Vagina (tissue), 2 donors: ENCODE measurements at places on chromosomes 1 and 21. TPM values are rescaled to one million over a fixed set of nuclear protein-coding genes. Genes with fewer than 3 reads are reported as not detected.
A peak's percentile ranks its signal among the peaks of the same experiment; 100 is the strongest.

PCP4 gene
- total RNA-seq = 174 TPM

DNA sequence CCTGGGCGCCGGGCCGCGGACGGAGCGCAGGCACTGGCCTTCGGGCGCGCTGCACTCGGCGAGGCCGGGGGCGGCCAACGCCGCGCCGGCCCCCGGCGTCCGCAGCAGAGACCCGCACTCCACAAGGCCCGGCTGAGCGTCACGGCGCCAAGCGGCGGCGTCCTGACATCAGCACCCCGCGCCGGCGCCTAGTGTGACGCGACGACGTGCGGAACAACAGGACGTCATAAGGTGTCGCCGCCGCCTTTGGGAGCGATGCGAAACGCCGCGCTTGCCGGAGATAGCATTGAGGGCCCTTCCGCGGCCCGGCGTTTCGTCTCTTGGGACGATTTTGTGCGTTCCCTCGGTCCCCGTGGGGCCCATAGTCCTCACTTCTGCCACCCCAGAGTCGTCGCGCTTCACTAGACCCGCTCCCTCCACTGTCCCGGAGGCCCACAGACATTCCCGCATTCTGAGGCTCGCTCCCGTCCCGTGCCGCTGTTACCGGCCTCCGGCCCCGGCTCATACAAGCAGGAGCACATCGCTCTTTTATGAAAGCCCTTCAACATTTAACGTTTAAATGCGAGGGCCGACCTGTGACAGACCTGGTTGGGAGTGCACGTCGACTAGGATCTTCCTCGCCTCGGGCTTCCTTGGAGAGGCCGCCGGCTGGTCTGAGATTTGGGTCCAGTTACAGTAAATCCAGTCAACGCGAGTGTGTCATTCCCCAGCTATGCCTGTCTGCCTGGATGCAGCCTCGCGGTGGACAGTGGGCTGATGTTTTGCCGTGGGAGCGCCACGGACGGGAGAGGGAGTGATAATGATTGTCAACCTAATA lies at the start of gene SSU72:
Gene SSU72 (minus strand): TSS at position 143 of the 817 bp plus-strand sequence. CDS start 306 bp downstream, outside the sequence.
- peak within 1 kb of the TSS; percentile 98 for H3K27ac ChIP-seq
- H3K36me3 ChIP-seq = no peaks in the 10 kb centered on the region
- H3K4me3 ChIP-seq = peak within 1 kb of the TSS; percentile 100
- H3K27me3 ChIP-seq = no peaks in the 10 kb centered on the region

DNA sequence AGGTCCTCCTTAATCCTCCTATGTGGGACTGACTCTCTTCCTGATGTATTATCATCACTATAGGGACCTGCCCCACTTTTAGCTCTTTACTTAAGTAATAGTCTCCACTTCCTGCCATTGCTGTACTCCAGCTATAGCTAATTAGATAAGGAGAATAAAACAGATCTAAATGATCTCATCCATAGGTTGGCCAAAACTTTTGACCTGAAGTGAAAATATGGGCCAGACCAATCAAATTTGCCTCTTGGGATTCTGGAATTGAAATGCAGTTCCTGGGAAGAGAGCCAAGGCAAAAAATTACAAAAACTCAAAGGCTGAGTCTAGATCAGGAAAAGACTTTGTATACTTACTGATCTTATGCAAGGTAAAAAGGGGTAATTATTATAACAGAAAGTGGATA lies 36.1 kb upstream of the PDE4B start:
- H3K27me3 ChIP-seq = no peaks in the 10 kb centered on the region
- no peak overlapping the region for H3K4me3 ChIP-seq
- no peaks in the 10 kb centered on the region for H3K4me1 ChIP-seq
- no peaks in the 10 kb centered on the region for H3K36me3 ChIP-seq
- H3K27ac ChIP-seq = no peak overlapping the region

DNA sequence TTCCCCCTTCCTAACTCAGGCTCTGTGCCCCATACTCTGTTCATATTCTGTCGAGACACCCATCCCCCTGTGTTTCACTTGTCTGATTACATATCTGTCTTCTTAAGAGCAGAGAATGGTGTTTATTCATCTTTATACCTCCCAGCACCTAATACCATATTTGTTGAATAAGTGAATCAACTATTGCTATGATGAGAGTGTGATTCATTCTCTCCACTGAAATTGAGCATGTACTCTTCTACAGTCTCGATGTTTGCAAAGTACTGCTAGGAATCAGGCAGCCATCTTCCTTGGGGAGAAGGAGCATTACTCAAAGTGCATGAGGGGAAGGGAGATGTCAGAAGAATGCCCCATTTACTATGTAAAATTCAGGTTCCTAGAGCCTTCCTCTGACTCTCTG lies 27.0 kb downstream of the TBX15 start:
- no peaks in the 10 kb centered on the region for H3K27me3 ChIP-seq
- DNase-seq = no peak
- no peak overlapping the region for H3K27ac ChIP-seq
- H3K36me3 ChIP-seq = no peaks in the 10 kb centered on the region

DNA sequence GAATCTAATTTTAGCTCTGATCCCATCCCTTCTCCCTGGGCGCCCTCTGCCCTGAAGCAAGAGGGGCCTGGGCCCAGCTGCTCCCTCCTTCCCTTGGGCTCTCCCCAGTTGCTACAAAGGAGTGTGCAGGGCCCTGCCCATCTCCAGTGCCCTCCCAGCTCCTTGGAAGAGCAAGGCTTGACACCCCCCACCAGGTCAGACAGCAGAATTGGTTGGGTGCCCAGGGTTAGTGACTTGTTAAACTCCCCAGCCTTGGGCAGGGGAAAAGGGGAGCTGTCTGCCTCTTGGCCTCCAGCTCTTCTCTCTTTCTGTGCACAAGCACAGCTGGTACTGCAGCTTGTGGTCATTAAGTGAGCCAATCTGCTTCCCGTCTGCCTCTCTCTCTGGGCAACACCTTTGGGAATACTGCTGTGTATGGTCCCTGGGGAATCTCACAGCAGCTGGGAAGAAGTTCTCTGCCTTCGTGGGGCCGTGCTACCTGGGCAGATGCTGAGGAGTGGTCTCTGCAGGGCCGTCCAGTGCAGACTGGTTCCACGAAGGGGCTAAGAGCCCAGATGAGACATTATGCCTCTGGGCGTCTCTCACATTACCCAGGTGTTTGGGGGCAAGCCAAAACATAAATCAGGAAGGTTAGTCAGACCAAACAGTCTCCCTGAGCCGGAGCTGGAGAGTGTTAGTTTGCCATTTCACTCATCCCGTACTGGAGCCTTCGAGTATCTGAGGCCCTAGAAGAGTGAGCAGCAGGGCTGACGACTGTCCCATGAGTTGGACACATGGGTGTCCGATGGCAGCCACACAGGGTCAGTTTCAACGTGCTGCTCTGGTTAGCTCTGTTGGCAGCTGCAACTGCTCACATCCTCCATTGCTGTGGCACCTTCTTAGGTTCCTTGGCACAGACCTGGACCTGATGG lies 37.3 kb downstream of the TMEM53 start:
- no peaks in the 10 kb centered on the region for H3K27me3 ChIP-seq
- H3K4me3 ChIP-seq = no peak overlapping the region
- H3K4me1 ChIP-seq = peaks cover 24% of the 10 kb centered on the region
- H3K27ac ChIP-seq = no peak overlapping the region

DNA sequence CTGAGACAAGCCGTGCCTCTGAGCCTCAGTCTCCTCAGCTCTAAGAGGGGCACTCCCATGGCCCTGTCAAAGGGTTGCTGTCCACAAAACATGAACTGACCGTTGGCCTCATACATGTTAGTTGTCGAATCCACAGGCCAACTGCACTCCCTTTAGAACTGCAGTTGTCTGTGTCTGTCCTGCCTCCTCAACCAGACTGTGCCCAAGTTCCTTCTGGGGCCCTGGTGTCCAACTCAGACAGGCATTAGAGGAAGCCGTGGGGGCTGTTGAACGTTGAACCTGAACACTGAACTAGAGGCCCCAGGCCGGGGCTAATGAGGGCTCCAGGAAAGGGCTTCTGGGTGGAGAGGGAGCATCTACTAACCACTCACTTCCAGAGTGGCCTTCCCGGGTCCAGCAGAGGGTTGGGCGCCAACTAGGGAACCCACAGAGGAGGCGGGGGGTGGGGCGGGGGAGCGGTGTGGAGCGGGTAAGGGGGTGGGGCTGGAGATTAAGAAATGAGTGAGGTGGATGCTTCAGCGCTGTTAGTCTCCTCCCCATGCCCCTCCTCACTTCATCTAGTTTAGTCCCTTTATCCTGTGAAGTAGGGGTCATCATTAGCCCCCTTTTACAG lies at the start of gene RAB42:
Gene RAB42 (plus strand): TSS at position 558 of the 613 bp plus-strand sequence. CDS start 247 bp downstream, outside the sequence.
- H3K4me3 ChIP-seq = peak within 1 kb of the TSS; percentile 54
- H3K4me1 ChIP-seq = peaks cover 6% of the 10 kb centered on the region
- no peaks in the 10 kb centered on the region for H3K27me3 ChIP-seq
- peak within 1 kb of the TSS; percentile 75 for H3K27ac ChIP-seq
- H3K36me3 ChIP-seq = no peaks in the 10 kb centered on the region
